ENCODE measurements at places on chromosomes 7 and 10.

GRCh38 chr10:89633484-89633883 lies 11.6 kb downstream of the PANK1 start:
- DNase-seq = no peak

DNA sequence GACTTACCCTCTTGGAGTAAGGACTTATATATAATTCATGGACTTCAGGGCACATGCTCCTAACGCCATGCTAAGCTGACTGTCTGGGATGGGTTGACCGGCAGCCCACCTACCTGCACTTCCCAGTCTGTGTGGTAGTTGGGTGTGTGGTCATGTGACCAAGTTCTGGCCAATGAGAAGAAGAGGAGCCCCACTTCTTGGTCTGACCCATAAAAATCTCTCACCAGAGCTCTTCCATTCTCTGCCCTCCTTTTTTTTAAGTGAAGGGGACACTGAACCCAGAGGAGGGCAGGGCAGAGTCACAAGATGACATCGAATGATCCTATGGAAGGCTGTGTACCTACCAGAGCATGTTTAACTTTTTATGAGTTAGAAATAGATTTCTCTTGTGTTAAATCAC lies 370.1 kb downstream of the FRMD4A start:
- no peak for DNase-seq

GRCh38 chr7:42878303-42878702 lies 33.6 kb downstream of the C7orf25 start:
- no peak for DNase-seq

GRCh38 chr10:43253461-43254198 lies 13.2 kb downstream of the RASGEF1A start:
- DNase-seq = no peak

DNA sequence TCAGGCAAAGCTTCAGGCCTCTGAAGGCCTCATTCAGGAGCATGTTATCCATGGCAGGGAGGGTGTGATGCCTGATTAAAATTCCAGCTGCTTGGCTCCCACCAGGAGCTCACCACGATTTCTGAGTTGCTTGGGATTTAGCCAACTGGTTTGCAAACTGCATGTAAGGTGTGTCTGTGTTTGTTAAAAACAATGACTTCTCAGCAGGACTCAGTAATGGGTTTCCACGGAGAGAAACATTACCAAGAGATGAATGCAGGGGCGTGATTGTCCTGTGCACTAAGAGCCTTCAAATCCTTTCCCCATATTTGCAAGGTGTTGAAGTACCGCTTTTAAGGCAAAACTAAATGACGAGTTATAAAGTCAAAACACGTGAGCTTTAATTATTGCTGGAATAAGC lies 88.8 kb upstream of the BTBD16 start:
- no peak for DNase-seq

DNA sequence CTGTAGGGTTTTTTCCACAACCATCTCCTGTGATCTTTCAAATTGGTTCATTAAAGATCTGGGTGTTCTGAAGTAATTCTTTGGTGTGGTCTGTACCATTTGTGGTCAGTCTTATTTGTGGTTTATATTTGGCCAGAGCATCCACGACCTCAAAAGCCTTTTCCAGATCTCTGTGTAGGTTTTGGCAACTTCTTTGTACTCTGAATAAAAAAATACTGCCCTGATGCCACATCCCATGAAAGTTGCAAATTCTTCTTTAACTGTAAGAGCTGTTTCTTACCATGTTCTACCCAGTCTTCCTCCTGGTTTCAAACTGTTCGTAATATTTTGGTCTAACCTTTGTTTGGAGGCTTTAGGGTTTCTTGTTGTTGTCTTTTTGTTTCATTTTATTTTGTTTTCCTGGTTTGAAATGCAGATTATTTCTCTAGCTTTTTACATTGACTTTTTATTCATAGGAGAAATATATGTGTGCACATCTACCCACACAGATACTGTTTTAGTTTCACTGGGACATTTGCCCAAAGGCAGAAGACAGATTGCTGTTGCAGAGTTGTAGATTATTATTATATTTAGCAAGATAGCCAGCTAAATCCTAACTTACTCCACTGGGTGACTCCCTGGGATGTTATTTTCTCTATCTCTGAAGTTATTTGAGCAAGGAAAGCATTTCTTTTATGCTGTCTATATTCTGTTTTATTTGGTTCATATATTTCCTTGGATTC lies 123.2 kb upstream of the SAMD8 start:
- no peak for DNase-seq

Data from CD4-positive, alpha-beta T cell treated with Interleukin-1 beta for 1 hour (primary cell).